ENCODE measurements at places on chromosomes 7 and 10.

- peak; percentile 32 for DNase-seq
Observed at GRCh38 chr7:24821045-24821753, 63.9 kb upstream of the GSDME start.

- no peak for DNase-seq
Observed at GRCh38 chr7:99036546-99037111, 107.3 kb downstream of the SMURF1 start.

- no peak for DNase-seq
Observed at GRCh38 chr10:89458784-89459183, 44.4 kb downstream of the IFIT5 start.

DNA sequence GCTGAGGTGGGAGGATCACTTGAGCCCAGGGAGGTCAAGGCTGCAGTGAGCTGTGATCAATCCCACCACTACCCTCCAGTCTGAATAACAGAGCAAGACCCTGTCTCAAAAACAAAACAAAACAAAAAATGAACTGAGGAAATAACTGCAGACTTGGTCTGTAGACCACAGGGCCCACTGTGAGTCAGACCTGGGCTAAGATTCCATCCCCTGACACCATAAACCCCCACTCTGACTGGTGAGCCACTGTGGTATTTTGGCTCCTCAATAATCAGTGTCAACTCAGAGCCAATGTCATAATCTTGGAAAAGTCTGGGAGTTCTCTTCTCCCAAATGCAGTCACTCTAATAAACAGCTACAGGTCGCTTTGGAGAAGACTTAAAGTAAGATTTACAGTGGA, 24.0 kb upstream of the ERCC6 start:
- no peak for DNase-seq

GRCh38 chr7:131109759-131110296, 217.8 kb upstream of the MKLN1 start:
- peak; percentile 64 for DNase-seq
